ENCODE measurements at places on chromosomes 12 and 14. TPM values are rescaled to one million over a fixed set of nuclear protein-coding genes. Genes with fewer than 3 reads are reported as not detected.

Gene ADAM21
- total RNA-seq = 0.21 TPM

Gene AHNAK2
- 0.10 TPM for total RNA-seq

Gene SDS
- not detected for total RNA-seq

Gene FAM90A1
- total RNA-seq = 0.21 TPM

Gene CNTN1
- not detected for total RNA-seq

Gene PFKM
- total RNA-seq = 71.9 TPM

Gene PDZRN4
- not detected for total RNA-seq

- peak; percentile 9 for DNase-seq
Measured at GRCh38 chr12:12214635-12215131, 52.2 kb downstream of the LRP6 start.

- DNase-seq = no peak
Measured at GRCh38 chr12:122614839-122615238, 87.8 kb downstream of the KNTC1 start.

DNA sequence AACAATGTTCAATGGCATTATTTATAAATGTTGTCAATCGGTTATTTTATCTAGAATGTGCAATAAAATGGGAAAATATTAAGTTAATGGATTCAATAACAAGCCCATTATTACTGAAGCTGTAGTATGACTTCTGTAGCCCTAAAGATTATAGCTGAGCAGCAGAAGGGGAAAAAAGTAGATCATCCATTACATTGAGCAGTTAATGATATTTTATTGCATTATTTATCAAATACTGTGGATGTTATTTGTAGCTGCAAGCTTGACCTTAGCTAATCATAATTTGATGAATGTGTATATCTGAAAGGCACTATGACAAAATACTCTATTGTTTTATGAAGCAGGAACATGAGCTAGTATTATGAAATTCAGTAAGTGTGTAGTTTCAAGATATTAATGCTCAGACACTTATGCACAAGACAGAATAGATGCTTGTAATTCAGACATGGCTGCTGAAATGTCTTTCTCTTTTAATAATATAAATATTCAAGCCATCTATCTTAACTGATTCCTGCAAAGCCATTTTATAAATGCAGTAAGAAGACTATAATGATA lies 131.5 kb upstream of the MGAT4C start:
- no peak for DNase-seq

- DNase-seq = no peak
Measured at GRCh38 chr12:14901228-14901562, 15.5 kb upstream of the MGP start.

DNA sequence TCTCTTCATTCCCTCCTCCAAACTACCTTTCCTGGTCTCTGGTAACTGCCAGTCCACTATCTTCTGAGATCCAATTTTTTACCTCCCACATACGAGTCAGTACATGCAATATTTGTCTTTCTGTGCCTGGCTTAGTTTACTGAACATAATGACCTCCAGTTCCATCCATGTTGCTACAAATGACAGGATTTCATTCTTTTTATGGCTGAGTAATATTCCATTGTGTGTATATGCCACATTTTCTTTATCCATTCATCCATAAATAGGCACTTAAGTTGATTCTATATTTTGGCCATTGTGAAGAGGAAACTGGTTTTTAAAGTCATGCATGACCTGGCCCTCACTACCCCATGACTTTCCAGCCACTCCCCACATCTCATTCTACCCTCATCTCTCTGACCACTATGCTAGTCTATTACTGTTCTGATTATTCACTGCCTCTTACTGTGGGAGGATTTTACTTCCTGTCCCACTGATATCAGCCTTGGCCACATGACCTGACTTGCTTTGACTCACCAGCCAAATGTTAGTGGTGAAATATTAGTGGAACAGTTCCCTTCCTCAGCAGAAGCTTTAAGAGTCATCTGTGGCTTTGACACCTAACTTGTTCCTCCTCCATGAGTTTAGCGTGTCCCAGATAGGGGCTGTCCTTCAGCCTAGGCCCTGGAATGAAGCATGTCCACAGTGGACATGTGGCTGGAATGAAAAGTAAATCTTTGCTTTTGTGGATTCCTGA lies 52.2 kb downstream of the GOLGA5 start:
- peak; percentile 58 for DNase-seq

DNA sequence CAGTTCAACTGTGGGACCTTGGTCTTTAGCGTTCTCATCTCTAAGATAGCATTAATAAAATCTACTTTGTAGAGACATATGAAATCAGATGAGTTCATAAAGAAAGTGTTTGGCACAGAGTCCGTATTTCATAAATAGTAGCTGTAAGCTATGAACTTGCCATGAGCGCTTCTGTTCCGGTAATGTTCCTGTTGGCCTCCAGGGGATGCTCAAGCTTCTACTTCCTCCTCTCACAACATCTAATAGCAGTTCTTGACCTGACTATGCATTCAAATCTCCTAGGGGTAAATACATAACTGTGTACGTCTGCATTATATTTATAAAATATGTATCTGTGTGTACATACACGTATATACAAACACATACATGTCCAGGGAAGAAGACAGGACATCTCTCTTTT lies 288.2 kb upstream of the TMPO start:
- no peak for DNase-seq

DNA sequence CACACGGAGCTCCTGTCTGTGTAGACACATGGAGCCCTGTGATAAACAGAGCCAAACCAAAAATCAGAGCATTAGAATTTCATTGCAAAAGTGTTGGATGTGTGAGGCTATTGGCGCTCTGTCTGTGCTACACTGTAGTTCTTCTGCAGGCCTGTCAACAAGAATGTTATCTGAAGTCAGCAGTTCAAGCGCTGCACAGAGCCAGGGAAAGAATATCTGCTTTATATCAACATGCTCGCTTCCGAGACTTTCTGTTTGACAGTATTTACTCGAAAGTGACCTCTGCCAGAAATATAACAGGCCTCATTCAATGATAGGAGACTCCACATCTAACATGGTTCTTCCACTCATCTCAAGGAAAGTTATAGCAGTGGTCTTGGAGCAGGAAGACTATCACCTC lies 118.3 kb downstream of the CCER1 start:
- no peak for DNase-seq

DNA sequence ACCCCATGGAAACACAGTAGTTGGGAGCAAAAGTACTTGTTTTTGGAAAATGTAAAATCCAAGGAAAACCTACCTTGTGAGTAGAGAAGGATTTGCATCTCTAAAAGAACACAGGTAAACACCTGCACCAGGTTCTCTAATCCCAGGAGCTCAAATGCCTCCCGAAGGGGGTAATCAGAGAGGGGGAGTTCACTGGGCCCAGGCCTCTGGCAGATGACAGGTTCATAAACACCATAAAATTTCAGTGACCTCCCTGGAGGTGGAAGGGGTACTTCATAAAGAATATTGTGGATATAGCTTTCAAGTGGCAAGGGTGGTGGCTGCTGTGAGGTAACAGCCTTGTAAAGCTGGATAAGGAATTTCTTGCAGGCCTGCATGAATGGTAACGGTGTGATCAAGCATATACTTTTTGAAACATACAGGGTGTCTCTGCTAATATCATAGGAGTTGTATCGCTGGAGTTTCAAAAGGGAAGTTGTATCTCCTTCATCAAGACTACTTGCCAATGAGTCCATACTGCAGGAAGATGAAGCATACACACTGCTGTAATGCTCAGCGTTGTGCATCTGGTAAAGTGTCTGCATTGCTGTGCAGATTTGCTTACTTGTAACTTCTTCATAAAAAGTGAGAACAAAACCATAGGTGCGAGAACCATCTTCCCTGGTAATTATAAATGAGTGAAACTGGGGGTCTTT lies 111.3 kb downstream of the DENND5B start:
- no peak for DNase-seq

DNA sequence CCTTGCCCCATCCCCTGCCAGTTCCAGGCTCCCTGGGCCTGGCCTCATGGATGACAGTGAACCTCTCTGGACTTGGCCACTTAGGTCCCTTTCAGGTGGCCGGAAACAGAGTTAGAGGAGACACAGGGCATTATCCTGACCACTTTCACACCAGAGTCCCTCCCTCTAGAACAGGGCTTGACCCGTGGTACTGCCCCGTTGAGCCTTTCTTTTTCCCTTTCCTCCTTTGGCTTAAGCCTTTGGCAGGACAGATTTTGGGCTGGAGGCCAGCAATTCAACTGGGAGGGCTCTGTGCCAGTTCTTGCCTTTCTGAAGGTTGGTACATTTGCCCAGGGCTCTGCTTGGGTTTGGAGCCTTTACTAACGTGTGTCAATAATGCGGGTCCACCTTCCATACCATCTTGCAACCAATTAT lies 22.8 kb downstream of the TPCN1 start:
- DNase-seq = no peak

DNA sequence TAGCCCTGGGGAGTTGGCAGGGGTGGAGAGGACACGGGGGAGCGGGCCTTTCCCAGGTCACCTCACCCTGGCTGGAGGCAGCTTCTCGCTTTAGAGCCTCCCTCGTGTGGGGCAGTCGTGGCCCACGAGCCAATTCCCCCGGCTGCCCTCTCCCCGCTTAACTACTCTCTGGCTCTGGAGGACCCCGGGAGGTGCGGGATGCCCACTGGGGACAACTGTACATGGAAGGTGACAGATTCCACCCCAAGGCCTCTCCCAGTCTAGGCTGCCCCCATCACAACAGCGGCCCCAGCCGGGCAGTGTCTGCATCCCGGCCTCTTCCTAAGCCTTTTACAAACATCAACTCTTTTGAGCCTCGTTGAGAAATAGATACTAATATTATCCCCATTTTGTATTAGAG lies 78.1 kb downstream of the KIF26A start:
- DNase-seq = no peak

DNA sequence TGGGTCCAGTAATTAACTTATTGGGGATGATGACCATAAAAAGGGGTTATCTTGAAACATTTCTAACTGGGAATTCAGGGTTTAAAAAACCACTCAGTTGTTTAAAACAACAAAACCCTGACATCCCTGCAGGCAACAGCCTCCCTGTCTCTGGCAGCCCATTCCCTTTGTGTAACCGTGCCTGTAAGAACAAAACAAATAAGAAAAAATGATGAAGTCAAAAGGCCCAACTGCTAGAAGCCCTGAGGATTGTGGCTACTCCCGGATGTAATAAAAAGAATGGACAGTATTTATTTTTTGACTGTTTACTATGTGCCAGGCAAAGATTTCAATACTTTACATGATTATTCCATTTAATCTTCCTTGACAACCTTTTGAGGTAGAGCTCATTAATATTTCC lies 75.3 kb downstream of the TMCC3 start:
- DNase-seq = no peak

DNA sequence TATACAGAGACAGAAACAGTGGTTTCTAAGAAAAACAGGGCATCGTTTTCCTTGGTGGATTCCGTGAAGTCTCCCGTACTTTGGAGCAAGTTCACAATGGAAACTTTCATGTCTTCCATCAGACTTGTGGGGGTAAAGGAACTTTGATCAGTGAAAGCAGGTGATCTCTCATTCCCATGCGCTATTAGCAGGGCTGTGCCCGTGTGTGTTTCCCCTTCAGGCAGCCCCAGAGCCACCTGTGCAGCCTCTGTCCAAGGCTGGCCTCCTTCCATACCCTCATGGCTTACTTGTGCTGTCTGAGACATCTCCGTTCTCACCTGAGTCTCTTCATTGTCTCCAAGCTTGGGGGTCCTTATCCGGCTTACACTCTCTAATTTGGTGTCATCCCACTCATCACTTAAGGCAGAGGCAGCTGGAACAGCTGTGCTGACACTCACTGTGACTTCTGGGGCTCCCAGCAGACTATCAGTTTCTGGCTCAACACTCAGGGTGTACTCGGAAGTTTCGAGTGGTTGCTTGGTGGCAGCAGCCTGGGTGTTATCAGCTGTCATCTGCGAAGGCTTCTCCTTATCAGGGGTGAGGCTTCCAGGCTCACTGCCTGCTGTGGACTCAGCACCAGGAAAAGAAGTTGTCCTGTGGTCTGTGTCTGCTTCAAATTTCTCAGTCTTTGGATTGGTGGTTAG lies 13.8 kb downstream of the ARMH4 start:
- DNase-seq = no peak

GRCh38 chr14:100544506-100545141 lies 42.6 kb downstream of the BEGAIN start:
- DNase-seq = no peak

GRCh38 chr12:54056110-54056509 lies 2.5 kb downstream of the HOXC4 start:
- no peak for DNase-seq

GRCh38 chr12:12056951-12057350 lies 13.8 kb upstream of the BCL2L14 start:
- DNase-seq = no peak

Data from activated naive CD4-positive, alpha-beta T cell treated with anti-CD3 and anti-CD28 coated beads for 36 hours (primary cell).